ENCODE measurements at places on chromosomes 2 and 18. TPM values are rescaled to one million over a fixed set of nuclear protein-coding genes. Genes with fewer than 3 reads are reported as not detected.

Gene SPATA3
- total RNA-seq: not detected

Gene FEV
- not detected for total RNA-seq

Gene SNORC
- 11.6 TPM for total RNA-seq

Gene SERPINB11
- not detected for total RNA-seq

Gene RND3
- 20.1 TPM for total RNA-seq

- no peaks in the 10 kb centered on the region for H3K4me1 ChIP-seq
- H3K27me3 ChIP-seq: no peaks in the 10 kb centered on the region
- no peak for DNase-seq
- peaks cover under 1% of the 10 kb centered on the region for H3K36me3 ChIP-seq
- H3K4me3 ChIP-seq: no peak overlapping the region
Measured at GRCh38 chr2:127968610-127969339, 59.1 kb downstream of the SAP130 start.

DNA sequence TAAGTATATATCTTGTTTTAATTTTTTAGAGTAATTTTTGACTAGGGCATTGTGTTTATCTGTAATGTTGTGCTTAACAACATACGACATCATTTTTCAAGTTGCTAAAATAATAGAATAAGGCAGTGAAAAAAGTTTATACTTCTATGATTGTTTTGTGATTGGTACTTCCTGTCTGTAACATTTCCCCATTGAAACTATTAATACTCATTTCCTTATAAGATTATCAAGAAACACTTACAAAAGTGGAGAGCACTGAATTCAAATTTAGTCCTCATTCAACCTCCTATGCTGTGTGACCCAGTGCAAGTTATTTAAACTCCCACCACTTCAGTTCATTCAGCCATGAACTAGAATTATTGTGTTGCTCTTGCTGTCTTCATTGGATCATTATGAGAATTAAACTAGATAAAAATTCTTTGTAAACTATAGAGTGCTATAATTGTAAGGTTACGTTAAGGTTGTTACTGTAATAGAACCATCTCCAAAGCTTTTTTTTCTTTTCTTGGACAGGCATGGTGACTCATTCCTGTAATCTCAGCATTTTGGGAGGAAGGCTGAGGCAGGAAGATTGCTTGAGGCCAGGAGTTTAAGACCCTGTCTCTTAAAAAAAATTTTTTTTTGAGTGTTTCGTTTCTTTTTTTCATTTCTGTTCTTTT is 2.8 kb downstream of the ETAA1 start:
- no peaks in the 10 kb centered on the region for H3K4me1 ChIP-seq
- no peaks in the 10 kb centered on the region for H3K27me3 ChIP-seq
- no peaks in the 10 kb centered on the region for H3K36me3 ChIP-seq
- no peak for DNase-seq
- H3K27ac ChIP-seq: no peak overlapping the region
- no peak overlapping the region for H3K4me3 ChIP-seq

DNA sequence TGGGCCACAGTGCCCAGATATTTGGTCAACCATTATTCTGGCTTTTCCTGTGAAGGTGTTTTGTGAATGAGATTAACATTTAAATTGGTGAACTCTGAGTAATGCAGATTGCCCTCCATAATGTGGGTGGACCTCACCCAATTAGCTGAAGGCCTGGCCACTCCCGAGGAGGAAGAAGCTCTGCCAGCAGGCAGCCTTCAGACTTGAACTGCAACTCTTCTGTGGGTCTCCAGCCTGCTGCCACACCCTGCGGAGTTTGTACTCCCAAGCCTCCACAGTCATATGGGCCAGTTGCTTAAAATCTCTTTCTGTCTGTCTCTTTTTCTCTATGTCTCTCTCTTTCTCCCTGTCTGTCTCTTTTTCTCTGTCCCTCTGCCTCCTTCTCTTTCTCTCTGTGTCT is 262.7 kb downstream of the MYCN start:
- no peak for DNase-seq
- no peaks in the 10 kb centered on the region for H3K36me3 ChIP-seq
- H3K27ac ChIP-seq: no peak overlapping the region
- H3K4me3 ChIP-seq: no peak overlapping the region
- H3K4me1 ChIP-seq: no peaks in the 10 kb centered on the region

DNA sequence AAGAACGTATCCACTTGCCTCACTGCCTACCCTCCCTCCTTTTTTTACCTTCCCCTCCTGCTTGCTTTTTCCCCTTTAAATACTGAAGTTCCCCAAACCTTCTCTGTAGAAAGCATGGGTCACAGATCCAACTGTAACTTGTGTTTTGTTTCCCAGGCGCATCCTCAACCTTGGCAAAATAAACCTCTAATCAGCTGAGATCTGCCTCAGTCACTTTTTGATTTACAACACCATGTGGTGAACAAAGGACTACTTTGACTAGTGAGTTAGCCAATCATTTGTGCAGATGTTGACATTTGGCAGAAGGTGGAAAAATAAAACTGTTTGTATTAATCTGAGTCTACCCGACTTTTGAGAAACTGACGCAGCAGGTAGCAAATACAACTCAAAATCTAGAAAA is 23.3 kb upstream of the MCM6 start:
- H3K4me3 ChIP-seq: no peak overlapping the region
- no peaks in the 10 kb centered on the region for H3K36me3 ChIP-seq

DNA sequence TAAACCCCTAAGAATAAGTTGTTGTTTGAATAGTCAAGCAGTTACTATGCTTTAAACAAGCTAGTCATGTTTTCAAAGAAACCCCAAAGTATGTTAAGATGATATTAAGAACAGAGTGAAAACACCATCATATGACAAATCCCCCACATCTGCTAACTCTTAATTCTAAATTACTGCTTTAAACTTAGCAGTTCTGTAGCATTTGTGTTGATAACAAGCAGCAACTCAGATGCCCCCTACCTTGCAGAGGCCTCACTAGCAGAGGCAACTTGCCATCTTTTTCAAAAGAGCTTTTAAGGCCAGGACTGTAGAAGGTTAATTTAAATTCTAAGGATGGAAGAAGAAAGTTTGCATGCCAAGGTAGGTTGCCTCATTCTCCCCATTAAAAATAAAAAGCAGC is 376.2 kb downstream of the SETBP1 start:
- DNase-seq: no peak
- no peaks in the 10 kb centered on the region for H3K27me3 ChIP-seq
- H3K4me1 ChIP-seq: no peaks in the 10 kb centered on the region
- no peaks in the 10 kb centered on the region for H3K36me3 ChIP-seq

GRCh38 chr2:29304399-29305060 is 189.3 kb downstream of the CLIP4 start:
- no peaks in the 10 kb centered on the region for H3K4me1 ChIP-seq
- DNase-seq: no peak
- H3K27me3 ChIP-seq: no peaks in the 10 kb centered on the region
- H3K36me3 ChIP-seq: no peaks in the 10 kb centered on the region
- H3K27ac ChIP-seq: no peak overlapping the region
- no peak overlapping the region for H3K4me3 ChIP-seq
